ENCODE measurements at places on chromosomes 11 and 22.

DNA sequence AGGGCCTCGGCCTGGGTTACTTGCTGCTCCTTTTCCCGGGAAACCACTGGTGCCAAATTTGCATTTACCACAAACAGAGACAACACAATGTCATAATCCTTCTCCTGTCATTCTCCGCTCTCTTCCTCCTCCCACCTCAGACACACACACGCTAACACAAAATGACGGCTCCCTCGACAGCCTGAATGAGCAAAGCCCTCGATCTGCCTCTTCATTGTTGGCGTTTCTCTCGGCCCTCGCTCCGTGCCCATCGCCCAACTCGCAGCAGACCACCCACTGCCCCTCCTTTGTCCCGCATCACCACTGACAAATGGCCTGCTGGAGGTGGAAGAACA, 12.5 kb upstream of the TCF20 start:
- no peak for DNase-seq

GRCh38 chr22:38971791-38972190, 10.4 kb upstream of the APOBEC3B start:
- DNase-seq, result no peak

- no peak for DNase-seq
These were observed 11.7 kb downstream of the MS4A4A start for GRCh38 chr11:60292145-60292544.

GRCh38 chr11:62665599-62666258, 617 bp downstream of the CSKMT start:
- no peak for DNase-seq

GRCh38 chr11:92416971-92417725, 192.5 kb downstream of the FAT3 start:
- no peak for DNase-seq

- no peak for DNase-seq
These were observed 3.2 kb upstream of the KLHDC7B start for GRCh38 chr22:50542416-50542927.

DNA sequence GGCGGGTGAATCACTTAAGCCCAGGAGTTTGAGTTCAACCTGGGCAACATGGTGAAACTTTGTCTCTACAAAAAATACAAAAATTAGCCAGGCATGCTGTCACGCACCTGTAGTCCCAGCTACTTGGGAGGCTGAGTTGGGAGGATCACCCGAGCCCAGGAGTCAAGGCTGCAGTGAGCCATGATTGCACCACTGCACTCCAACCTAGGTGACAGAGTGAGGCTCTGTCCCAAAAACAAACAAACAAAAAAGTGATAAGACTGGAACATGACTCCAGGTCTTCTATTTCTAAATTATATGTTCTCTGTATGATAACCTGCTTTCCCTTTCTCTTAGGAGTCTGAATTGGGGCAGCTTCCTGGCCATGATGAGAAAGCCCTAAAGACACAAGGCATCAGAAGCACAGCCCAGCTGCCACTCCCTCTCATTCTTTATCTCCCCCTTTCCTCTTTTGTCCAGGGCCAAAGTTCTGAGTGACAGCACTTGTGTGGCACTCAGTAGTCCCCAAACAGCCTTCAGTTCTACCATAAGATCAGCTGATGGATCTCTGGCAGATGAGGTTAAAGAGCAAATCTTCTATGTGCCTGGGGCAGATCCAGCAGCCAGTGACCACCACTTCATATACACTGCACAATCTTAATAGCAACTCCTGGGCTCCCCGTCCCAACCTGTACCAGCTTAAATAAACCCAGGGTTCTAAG, 136.0 kb downstream of the C11orf58 start:
- DNase-seq, result no peak

DNA sequence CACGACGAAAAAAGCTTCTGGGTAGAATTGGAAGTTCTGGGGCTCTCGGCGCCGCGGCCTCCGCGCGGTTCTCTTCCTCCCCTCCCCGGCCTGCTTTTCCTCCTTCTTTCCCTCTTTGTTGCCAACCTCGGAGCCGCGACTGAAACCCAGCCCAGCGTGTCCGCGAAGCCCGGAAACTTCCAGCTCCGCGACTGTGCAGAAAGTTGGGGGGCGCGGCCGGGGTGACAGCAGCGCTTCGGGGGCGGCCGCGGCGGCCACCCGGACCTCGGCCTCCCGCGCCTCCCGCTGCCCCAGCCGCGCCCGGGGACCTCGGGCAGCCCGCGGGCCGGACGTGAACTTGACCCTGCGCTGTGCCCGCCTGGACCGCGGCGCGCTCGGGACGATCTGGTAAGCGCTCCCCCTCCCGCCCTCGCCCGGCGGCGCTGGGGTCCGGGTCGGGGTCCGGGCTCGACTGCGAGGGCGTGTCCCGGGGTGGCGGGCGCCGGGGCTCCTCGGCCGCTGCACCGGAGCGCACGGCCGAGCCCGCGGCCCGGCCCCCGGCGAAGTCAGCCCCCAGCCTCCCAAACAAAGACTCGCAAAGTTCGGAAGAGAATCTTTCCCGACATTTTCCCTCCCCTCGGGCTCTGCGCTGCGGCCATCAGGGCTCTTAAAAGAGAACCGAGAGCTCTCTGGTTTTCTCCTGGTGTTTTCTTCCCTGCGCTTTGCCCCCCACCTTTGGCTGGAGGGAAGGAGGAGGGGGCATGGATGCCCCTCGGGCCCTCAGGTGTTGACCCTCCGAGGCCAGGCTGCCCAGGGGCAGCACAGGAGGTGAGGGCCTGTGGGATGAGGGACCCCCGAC, 67.9 kb upstream of the WNT7B start:
- DNase-seq, result no peak
